ENCODE measurements at places on chromosomes 7 and 10.

DNA sequence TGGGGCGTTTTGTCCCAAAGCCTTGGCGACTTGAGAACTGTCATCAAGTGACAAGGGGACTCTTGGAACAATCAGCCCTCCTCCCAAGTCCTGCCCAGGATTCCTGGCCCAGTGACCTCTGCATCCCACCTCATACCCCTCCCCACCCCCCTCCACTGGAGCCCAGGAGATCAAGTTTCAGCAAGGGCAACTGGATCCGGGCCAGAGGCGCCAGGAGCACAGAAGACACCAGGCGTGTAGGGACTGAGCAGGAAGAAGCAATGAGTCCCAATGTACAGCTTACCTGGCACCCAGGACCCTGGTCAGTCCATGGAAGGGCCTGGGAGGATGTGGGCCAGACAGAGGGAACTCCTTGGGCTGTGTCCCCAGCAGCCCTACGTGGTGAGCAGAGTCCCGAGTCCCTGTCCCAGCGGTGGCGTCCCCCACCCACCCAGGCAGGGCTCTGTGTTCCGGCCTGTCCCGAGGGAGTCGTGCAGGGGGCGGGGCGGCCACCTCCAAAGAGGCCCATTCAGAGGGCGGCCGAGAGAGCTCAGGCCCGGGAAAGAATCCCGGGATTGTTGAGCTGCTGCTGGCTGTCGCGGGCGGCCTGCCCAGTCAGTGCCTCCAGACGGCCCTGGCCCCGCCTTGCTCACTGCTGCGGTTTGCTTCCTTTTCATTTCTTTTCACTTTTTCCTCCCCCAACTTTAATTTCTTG lies 254.1 kb downstream of the TNS3 start:
- no peak for DNase-seq

DNA sequence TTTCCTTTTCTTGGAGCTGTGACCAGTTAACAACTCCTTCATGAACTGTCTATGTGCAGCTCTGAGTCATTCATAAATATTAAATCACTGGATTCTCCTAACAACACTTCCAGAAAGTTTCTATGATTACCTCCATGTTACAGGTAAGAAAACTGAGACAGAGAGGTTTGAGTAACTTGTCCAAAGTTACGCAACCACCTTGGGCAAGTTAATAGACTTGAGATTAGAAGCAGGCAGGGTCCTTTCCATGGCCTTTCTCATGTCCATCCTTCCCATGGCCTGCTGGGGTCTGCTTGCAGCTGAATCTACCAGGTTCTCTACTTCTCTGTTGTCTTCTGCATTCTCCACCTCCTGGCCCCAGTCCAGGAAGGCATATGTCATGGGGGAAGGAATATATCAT lies 648.8 kb upstream of the MKI67 start:
- DNase-seq, result no peak

DNA sequence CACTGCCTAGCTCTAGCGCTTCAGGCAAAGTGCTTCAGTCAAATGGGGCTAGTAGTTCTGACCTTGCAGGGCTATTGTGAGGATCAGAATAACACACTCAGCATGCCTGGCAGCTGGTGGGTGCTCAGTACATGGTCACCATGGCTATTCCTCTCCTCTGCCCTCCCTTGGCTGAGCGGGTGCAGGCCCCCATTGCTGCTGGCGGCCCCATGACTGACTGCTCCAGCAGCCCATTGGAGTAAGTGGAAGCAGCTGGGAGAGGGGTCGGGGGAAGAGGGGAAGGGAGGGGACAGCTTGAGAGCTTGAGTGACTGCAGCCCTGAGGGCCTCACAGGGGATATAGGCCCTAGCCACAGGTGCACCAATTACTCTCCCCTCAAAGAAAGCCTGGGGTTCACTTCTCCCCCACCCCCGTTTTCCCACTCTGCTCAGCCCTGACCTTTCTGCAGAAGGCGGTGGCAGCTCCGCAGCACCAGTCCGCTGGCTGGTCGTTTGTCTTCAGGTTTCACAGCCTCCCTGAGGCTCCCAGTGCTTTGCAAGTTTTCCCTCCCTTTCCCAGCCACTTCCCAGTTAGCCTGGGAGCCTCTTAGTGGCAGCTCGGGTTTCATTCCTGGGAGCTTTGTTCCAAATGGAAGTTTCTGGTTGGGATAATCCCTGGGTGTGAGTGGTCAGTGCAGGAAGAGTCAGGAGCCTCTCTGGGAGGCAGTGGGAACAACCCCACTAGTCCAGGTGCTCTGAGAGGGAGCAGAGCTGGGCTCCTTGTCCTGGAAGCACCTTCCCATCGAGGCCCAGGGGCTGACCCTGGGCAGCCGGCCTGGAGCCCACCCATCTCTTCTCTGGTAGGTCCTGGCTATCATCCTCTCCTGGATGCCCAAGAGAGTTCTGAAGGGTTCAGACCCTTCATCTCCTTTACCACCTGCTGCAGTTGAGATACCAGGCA lies 16.3 kb downstream of the FGF8 start:
- DNase-seq, result no peak

DNA sequence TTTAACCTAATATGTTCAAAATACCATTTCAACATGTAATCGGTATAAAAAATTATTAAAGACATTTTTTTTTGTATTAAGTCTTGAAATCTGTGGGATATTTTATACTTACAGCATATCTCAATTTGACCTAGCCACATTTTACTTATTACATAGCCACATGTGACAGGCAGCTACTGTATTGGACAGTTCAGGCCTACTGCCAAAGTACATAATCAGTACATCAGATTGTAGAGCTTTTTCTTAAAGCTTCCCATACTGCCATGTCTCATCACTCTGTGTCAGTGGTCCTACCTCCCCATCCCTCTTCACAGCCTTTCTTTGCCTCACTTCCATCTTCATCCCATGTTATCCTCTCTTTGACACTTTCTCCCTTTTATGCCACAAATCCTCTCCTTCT lies 43.0 kb downstream of the LOXL4 start:
- no peak for DNase-seq

- DNase-seq, result no peak
Observed at GRCh38 chr7:30699706-30700495, 17.6 kb upstream of the CRHR2 start.

DNA sequence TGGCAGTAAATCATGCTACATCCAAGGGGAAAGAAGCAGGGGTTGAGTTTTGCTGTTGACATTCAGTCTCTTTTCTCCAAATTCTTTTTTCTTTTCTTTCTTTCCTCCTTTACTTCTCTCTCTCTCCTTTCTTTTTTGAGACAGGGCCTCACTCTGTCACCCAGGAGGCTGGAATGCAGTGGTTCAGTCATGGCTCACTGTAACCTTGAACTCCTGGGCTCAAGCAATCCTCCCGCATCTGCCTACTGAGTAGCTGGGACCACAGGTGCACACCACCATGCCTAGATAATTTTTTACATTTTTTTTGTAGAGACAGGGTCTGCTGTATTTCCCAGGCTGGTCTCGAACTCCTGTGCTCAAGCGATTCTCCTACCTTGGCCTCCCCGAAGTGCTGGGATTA lies 35.2 kb downstream of the SBDS start:
- DNase-seq, result no peak

DNA sequence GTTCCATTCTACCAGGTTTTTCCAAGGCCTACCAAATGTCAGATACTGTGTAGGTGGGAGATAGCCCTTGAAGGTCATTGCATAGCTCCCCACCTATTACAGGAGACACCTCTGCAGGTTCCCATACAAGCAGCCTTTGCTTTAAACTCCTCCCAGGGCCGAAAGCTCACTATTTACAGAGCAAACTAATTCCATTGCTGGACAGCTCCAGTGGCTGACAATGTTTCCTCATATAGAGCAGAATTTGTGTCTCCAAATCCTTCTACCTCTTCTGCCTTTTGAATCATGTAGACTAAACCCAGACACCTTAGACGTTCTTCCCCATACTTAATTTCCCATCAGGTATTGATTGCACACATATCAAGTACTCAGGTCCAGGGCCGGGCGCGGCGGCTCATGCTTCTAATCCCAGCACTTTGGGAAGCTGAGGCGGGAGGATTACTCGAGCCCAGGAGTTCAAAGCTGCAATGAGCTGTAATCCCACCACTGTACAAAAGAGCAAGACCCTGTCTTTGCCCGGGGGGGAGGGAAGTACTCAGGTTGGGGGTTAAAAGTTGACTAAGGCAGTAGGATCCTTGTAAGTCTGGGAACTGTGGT lies 2.1 kb downstream of the CNNM1 start:
- no peak for DNase-seq

- DNase-seq, result no peak
Observed at GRCh38 chr7:46525876-46526275, 604.8 kb upstream of the IGFBP3 start.

GRCh38 chr7:27171637-27172314 lies 2.3 kb downstream of the HOXA10 start:
- peak; percentile 40 for DNase-seq

DNA sequence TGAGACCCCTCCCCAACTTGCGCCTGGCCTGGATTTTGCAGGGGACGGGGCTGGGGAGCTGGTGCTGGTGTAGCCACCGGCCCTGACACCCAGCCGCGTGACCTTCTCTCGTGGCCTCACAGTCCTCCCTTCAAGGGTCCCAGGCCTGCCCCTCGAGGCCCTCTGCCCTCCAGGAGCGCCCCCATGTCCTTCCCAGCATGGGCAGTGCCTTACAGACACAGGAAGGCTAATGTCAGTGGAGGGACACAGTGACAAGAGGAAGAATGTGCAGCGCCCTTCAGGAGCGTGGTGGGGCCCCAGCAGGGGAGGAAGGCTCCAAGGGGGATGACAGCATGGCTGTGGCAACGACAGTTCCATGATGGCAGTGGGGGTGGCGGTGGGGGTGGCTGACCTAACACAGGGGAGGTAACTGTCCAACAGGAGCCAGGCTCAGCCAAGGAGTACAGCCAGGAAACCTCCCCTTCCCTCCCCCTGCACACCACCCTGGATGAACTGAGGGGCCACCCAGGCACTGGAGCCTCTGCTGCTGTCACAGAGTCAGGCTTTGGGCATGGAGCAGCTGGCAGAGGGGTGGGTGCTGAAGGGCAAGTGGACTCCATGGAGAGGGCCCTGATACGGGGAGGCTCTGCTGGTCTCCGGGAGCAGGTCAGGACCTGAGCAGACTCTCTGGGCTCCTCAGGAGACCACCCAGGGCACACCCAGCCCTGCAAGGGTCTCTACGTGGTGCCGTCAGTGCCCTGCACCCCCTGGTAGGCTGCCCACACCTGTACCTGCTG lies 76.0 kb upstream of the RET start:
- no peak for DNase-seq

- no peak for DNase-seq
Observed at GRCh38 chr10:80173466-80173865, 31.9 kb downstream of the ANXA11 start.

- no peak for DNase-seq
Observed at GRCh38 chr7:44561962-44562621, 11.6 kb downstream of the DDX56 start.

GRCh38 chr7:40597517-40597916 lies 462.7 kb downstream of the SUGCT start:
- no peak for DNase-seq

DNA sequence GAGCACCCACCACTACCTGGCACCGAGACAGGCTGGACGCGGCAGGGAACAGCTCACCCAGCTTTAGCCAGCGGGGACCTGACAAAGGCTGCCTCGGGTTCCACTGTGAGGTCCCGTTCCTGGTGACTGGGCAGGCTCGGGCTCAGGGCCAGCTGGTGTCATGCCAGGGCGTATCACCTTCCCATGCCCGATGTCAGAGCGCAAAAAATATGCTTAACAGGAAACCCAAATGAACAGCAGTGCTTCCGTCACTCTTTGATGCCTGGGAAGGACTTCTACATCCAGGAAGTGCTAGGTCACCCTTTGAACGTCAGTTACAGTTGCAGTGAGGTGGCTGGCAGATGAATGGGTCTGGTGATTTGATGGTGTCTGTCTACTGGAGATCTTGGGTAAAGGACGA lies 106.0 kb downstream of the ADARB2 start:
- DNase-seq, result peak; percentile 6

Data from CD8-positive, alpha-beta memory T cell (primary cell).